ENCODE measurements at places on chromosomes 4 and X.
A peak's percentile ranks its signal among the peaks of the same experiment; 100 is the strongest.

DNA sequence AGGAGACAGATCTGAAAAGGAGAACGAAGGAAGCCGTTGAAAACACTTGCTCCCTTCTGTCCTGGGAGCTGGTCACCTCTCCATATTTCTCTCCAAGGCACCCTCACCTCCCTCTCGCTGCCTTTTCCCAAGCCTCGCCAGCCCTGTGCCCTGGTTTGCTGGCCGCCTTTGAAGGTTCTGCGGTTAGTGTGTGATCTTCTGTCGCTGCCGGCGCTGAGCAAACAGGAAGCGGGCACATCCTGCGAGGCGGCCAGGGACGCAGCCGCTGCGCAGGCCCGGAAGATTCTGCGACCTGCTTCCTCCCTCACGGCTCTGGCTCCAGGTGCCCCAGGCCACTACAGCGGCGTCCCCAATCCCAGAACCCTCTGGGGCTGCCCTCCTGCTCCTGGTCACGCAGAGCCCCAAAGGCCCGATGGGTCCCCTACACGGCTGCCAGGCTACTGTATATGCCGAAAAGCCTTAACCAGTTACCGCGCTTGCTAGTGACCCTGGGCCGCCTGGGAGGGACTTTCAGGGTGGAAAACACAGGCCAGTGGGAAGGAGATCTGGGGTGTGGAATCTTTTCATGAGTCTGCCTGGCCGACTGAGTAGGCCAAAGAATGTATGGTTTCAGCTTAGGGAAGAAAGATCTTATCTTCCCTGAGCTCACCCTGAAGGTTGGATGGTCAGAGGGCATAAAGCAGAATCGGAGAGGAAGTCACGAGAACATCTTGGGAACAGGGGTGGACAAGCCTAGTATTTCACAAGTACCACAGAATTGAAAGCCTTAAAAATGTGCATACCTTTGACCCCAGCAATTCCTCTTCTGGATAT lies 2.3 kb upstream of the SASH3 start:
- no peak for DNase-seq

DNA sequence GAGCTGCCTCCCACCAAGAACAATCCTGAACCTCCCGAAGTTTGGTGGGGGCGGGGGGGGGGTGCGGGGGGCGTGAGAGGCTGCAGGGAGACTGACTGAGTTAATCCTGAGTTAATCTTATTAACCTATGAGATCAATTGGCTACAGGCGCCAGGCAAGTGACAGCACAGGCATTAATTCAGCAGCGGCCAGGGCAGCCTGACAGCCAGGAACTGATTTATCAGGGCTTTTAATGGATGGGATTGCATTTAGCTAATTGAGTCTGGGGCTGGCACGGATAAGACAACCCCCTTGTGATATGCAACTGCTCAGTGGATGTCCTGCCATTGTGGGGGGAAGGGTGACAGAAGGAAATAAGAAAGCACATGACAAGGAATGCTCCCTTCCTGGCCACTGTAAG lies 16.3 kb downstream of the RTL5 start:
- no peak for DNase-seq

GRCh38 chr4:183201331-183201730 lies 102.3 kb downstream of the WWC2 start:
- no peak for DNase-seq

DNA sequence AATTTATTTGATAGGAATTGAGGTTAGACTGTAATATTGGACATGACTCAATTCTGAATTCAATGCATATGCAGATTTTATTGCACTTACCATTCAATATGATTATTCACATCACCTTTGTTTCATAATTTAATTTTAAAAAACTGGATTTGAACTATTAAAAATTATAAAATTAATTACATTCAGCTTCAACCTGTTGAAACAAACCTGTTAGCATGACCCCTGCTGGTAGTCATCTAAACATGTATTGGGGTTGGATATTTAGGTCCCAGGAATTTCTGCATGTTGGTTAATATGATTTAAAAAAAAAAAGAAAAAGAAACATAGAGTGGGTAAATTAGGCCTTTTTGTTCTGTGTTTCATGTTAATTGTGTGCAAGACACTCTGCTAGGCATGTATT lies 85.9 kb downstream of the ARSJ start:
- no peak for DNase-seq

GRCh38 chrX:123181233-123181914 lies 2.7 kb upstream of the GRIA3 start:
- no peak for DNase-seq

GRCh38 chrX:17944833-17945497 lies 83.9 kb upstream of the RAI2 start:
- DNase-seq = no peak

- DNase-seq = peak; percentile 4
Observed at GRCh38 chr4:110195561-110196205, 2.7 kb downstream of the ELOVL6 start.

DNA sequence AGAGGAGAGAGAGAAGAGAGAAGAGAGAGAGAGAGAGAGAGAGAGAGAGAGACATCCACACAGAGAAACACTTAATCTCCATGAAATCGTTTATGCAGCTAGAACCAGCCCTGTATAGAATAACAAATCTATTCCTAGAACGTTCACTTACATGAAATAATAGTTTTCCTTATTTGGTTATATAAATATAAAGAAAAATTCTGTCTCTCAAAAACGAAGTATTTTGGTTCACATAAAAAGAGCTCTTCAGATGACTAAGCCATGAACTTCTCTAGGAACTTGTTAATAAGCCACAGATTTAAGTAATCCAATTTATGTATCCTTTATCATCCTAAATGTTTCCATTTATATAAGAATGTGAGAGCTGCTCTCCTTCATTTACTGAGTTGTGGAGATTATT lies 1315.1 kb upstream of the PCDH7 start:
- no peak for DNase-seq

GRCh38 chrX:96861661-96862060 lies 22.0 kb upstream of the RPA4 start:
- no peak for DNase-seq

DNA sequence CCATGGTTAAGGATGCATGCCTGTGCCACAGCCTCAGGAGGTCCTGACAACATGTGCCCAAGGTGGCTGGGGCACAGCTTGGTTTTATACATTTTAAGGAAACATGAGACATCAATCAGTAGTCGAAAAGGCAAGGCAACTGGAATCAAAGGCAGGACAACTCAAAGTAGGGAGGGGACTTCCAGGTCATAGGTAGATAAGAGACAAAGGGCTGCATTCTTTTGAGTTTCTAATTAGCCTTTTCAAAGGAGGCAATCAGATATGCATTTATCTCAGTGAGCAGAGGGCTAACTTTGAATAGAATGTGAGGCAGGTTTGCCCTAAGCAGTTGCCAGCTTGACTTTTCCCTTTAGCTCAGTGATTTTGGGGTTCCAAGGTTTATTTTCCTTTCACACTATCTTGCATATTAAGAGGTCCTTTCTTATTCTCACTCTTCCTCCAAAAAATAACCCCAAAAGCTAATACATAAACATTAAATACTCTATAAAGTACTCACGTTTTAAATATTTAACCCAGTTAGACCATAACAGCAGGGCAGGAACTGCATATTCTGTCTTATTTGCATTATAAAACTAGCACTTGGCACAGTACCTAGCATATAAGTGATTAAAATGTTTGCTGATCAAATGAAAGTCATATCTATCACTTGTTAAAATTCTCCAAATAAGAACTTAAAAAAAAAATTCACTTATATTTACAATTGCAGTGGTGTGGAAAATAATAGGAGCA lies 36.3 kb upstream of the UGT8 start:
- DNase-seq = no peak

DNA sequence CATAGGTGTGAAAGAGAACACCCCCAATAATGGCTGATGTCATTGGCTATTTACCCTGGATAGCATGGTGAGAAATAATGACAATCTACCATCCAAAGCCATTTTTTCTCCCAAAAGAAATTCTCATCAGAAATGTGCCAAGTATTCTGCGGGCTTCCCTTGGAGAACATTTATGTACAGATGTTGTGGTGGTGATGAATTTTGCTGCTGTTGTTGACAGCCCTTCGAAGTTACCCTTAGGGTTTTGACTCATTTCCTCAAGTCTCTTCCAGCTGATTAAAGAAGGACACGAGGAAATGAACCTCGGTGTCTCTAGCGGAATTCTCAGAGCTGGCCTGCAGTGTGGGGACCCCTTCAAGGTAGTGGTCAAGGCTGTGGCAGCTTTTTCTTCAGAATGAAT lies 3.4 kb downstream of the KIT start:
- DNase-seq = no peak

DNA sequence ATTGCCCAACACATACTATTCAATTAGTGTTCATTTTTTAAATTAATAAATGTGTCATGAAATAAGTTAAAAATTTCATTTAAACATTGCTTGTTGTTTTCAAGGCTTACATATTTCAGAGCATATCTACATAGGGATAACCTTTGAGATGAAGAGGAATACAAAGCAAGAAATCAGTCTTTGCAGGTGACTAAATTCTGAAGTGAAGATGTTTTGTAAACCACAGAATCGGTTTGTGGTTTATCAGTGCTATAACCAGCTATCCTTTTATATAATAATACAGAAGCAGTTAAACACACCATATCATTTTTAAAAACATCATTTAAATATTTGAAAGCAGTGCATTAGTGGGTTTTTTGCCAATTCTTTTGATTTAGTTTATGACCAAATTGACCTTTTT lies 26.9 kb downstream of the FAM241A start:
- DNase-seq = no peak

DNA sequence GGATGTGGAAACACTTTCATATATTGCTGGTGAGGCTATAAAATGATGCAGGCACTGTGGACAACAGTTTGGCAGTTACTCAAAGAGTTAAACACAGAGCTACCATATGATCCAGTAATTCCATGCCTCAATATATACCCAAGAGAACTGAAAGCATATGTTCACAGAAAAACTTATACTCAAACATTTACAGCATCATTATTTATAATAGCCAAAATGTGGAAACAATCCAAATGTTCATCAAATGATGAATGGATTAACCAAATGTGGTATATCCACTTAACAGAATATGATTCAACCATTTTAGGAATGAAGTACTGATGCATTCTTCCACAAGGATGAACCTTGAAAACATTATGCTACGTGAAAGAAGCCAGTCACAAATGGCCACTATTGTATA lies 603.8 kb downstream of the IQCM start:
- DNase-seq = no peak

DNA sequence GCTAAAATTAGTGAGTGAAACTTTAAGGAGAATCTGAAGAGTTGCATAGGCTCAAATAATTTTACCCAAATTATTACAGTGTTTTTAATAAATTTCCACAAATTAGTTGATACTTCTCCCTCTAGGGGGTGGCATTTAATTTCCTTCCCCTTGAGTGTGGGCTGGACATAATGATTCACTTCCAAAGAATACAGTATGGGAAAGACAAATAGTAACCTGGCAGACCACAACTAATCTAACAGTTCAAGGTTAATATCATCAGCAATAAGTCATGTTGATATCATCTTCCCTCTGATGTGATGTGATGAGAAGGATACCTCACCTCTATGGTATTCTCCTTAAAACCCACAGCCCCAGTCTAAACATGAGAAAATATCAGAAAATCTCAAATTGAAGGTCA lies 15.5 kb downstream of the PFKFB1 start:
- peak; percentile 66 for DNase-seq

DNA sequence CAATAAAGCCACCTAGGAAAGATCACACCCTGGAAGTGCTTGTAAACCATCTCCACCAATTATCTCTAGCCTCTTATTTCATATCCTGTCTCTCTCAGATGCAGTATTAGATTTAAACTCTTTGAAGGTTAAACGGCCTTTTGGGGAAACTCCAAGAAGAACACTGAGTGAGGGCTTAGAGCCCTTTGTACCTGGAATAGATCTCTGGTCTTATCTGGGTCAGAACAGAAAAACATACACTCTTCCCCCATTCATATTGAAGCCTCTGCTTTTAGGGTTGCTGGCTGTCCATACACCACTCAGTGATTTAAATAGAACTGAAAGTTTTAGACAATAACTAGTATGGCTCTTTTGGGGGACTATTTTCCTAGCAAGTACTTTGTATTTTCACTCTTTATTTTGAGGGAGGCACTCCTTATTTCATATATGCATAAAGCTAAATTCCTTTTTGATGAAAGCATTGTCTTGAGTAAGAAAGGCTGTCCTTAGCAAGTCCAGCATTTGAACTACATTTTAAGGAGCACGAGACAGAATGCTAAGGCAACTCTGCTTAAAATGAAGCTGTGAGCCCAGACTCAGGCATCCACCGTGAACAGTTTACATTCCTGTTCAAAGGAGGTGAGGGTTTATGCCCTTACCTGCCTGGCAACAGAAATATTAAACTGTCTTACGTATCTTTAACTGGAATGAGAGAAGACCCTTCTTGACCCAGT lies 17.4 kb downstream of the YY2 start:
- no peak for DNase-seq

GRCh38 chr4:156223985-156224384 lies 270.3 kb upstream of the CTSO start:
- DNase-seq = no peak

DNA sequence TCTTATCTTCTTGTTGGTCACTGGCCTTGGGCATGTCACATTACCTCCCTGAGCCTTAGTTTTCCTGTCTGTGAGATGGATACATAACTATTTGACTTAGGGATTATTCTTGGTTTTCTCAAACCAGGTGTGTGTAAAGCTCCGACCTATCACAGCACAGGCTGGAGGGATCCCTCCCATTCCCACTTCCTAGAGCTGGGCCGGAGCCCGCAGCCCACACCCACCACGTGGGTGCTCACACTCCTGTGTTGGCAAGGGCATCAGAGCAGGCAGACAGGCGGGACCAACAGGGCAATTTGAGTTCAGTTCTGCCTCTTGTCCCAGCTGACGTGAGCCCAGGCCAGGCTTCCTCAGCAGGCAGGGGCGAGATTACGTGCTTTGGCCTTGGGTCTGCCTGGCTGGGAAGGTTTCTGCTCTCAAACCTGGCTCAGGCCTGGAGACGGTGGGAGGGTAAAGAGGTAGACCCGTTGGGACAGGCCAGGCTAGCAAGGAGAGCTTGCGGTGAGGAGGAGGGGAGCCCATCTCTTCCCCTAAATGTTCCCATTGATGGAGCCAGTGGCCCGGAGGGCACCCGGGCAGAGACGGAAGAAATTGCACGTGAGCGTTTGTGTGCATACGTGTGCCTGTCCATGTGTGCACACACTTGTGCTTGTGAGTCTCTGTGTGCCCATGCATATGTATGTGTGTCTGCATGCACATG lies 734 bp upstream of the SH3TC1 start:
- DNase-seq = no peak

GRCh38 chr4:3688018-3688998 lies 77.9 kb upstream of the ADRA2C start:
- DNase-seq = peak; percentile 19

DNA sequence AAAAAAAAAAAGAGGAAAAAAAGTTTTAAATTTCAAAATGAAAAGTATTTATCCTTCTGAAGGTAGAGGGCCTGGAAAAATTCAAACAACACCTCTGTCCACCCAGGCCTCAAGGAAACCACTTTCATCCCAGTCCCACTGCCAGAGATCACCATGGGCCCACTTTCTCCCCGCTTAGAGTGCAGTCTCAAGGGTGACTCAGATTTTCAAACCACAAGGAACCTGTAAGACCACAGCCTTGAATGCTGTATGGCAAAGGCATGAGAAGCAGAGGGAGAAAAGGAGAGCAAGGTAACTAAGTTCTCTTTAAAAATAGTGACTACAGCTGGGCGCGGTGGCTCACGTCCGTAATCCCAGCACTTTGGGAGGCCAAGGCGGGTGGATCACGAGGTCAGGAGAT lies 87.9 kb upstream of the PACRGL start:
- peak; percentile 63 for DNase-seq

- DNase-seq = peak; percentile 57
Observed at GRCh38 chrX:143571521-143571920, 54.2 kb upstream of the SPANXN3 start.
